ENCODE measurements at places on chromosomes 4 and X. TPM values are rescaled to one million over a fixed set of nuclear protein-coding genes. Genes with fewer than 3 reads are reported as not detected.

PJA1 gene
- total RNA-seq = 19.5 TPM

PPARGC1A gene
- not detected for total RNA-seq

TLR10 gene
- total RNA-seq = 0.53 TPM

NEUROG2 gene
- total RNA-seq = not detected

TMSB15C gene
- 1.9 TPM for total RNA-seq

PFKFB1 gene
- total RNA-seq = 0.60 TPM

SLITRK2 gene
- total RNA-seq = not detected

PROM1 gene
- not detected for total RNA-seq

FOXR2 gene
- not detected for total RNA-seq

GAGE12G gene
- not detected for total RNA-seq

ARMCX1 gene
- total RNA-seq = 0.45 TPM

BGN gene
- not detected for total RNA-seq

TEX13C gene
- total RNA-seq = not detected

VCX3A gene
- not detected for total RNA-seq

DDX60 gene
- total RNA-seq = 147 TPM

FOXO4 gene
- total RNA-seq = 18.4 TPM

ENPEP gene
- 0.15 TPM for total RNA-seq

ARR3 gene
- total RNA-seq = not detected

FGF5 gene
- total RNA-seq = not detected

CENPVL2 gene
- not detected for total RNA-seq

GAB1 gene
- 0.80 TPM for total RNA-seq

EVC2 gene
- 2.2 TPM for total RNA-seq

NKRF gene
- 13.8 TPM for total RNA-seq

NDNF gene
- total RNA-seq = 0.28 TPM

UGT2B11 gene
- not detected for total RNA-seq

CDKL2 gene
- total RNA-seq = 1.4 TPM

GPR34 gene
- not detected for total RNA-seq

CXorf66 gene
- not detected for total RNA-seq

HEPH gene
- not detected for total RNA-seq

ASB9 gene
- total RNA-seq = 1.4 TPM

MAGEA12 gene
- not detected for total RNA-seq

PRDM8 gene
- total RNA-seq = 18.9 TPM

KIF4A gene
- total RNA-seq = 33.3 TPM

PAK3 gene
- 1.4 TPM for total RNA-seq

SLC6A14 gene
- not detected for total RNA-seq

NAA11 gene
- not detected for total RNA-seq

PARM1 gene
- not detected for total RNA-seq

ARMCX2 gene
- 2.1 TPM for total RNA-seq

NRK gene
- not detected for total RNA-seq

PNMA6A gene
- total RNA-seq = 0.25 TPM

DNAJB14 gene
- 55.4 TPM for total RNA-seq

PLRG1 gene
- total RNA-seq = 77.5 TPM

GYPA gene
- total RNA-seq = not detected

DSPP gene
- total RNA-seq = not detected

TAB3 gene
- total RNA-seq = 20.8 TPM

PAGE2 gene
- not detected for total RNA-seq

HTRA3 gene
- not detected for total RNA-seq

SHISA3 gene
- 0.60 TPM for total RNA-seq

FAAH2 gene
- total RNA-seq = 6.0 TPM

RBMXL3 gene
- total RNA-seq = not detected

H2BW2 gene
- total RNA-seq = not detected

CEP135 gene
- 18.0 TPM for total RNA-seq

CFP gene
- total RNA-seq = 15.7 TPM

VCX3B gene
- total RNA-seq = not detected

ETDA gene
- not detected for total RNA-seq

UGT2B7 gene
- total RNA-seq = not detected

All from activated CD4-positive, alpha-beta memory T cell treated with anti-CD3 and anti-CD28 coated beads, Interleukin-2, amount 10 ng/mL, durations not matched to agents 7 days and 5 days (primary cell).